ENCODE measurements at places on chromosomes 12 and 14.
A peak's percentile ranks its signal among the peaks of the same experiment; 100 is the strongest.

DNA sequence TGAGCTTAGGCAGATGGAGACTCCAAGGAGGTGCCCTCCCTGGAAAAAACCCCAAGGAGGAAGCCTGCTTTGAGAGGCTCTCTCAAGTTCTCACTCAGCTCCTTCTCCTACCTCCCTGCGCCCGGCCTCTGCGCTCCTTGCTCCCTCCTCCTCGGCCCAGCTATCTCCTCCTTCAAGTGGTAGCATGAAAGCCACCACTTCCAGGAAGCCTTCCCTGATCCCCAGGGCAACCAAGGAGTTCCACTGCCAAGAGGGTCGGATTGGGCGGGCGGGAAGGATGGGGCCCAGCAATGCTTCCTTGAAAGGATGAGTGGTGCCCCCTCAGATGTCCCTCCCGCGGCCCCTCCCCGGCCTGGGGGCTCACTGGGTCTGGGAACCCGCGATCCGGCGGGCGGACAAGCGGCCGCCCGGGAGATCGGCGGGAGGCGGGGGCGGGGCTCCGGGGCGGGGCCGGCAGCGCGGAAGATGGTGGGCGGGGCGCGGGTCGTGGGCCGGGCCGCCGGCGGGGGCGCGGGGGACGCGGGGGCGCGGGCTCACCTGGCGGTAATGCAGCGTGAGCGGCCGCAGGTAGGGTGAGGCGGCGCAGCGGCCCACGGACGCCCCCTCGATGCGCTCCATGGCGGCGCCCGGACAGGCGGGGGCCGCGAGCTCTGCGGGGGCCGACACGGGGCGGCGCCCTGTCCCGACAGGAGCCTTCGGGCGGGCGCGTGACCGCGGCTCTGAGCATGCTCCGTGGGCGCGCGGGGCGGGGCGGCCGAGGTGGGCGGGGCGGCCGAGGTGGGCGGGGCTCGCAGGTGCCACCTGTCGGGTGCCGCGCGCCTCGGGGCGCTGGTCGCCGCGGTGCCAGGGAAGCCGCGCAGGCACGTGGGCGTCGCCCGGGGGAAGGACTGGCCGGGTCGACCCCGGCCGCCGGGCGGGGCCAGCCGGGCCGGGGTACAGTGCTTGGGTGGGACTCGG lies at the start of gene NUDT14:
Gene NUDT14 (minus strand): TSS at position 721 of the 957 bp plus-strand sequence. CDS start 103 bp downstream, at position 618.
- no peak for DNase-seq

DNA sequence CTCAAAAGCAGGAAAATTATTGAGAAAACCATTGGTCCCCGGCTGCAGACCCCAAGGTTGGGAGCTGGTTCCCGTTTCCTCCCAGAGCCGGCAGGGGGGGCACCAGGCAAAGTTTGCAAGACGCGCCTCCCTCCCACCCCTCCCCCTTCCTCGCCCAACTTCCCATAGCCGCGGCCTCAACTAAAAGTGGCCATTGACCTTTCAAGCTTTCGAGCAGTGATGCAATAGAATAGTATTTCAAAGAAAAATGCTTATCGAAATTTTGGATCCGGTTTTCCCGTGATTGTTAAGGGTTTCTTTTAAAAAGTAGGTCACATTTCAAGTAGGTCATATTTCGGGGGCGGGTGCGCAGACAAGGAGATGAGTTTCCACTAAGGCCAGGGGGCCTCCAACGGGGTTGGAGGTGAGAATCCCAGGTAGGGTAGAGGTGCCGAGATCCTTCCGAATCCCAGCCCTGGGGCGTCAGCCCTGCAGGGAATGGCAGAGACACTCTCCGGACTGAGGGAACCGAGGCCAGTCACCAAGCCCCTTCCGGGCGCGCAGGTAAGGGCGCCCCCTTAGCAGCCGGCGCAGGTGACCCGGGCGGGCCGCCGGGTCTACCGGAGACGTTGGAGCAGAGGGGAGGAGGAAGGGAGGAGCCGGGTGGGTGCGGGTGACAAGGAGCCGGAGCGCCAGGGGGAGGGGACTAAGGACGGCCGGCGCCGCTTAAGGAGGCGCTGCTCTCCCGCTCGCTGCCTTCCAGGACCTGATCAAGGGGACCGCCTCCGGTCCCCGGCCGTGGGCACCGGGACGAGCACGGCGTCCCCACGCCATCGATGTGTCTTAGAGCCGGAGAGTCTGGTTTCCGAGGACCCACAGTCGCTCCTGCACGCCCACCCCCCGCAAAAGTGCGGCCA lies 2.6 kb upstream of the SOCS2 start:
- no peak for DNase-seq

- no peak for DNase-seq
Observed at GRCh38 chr12:93242154-93242972, 135.4 kb upstream of the NUDT4 start.

- DNase-seq: no peak
Observed at GRCh38 chr14:35393826-35394225, 10.7 kb downstream of the NFKBIA start.

GRCh38 chr14:53971521-53971920 lies 14.9 kb upstream of the BMP4 start:
- no peak for DNase-seq

DNA sequence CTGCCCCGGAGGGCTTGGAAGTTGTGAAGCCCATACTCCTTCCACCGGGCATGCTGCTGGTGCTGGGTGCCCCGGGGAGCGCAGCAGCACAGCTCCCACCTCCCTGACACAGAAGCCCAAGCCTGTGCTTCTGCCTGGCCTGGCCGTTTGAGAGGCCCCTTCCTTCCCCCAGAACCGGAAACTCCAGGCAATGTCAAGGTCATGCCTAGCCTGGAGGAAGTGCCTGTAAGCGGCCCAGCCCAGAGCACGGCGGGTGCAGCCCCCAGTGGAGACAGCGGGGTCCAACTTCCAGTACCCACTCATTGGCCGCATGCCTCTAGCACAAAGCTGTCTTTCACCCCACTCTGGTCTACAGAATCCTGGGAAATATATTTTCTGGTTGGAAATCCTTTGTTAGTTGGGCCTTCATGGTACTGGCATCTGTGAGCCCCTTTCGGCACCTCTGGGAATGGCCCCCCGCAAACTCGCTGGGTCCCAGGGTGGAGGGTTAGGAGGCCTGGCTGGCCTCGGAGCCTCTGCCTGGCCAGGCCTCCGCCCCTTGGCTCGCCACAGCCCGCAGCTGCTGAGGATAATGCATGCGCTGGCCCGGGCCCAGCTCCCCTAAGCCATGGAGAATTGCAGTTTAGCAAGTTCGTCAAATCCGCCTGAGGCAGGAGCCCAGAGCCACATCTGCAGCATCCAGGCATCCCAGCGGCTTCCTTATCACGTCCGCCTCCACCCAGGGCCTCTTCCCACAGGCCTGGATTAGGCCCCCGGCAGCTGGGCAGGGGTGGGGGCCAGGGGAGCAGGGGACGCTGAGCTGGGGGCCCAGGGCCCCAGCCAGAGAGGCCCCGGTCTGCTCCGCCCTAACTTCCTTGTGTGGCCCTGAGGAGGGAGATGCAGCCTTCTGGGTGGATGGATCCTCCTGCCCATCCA lies 48.9 kb upstream of the DLK1 start:
- DNase-seq: peak; percentile 55

GRCh38 chr14:24250354-24250753 lies 7.9 kb upstream of the TINF2 start:
- no peak for DNase-seq

GRCh38 chr14:77613201-77613600 lies 3.2 kb downstream of the SPTLC2 start:
- no peak for DNase-seq

DNA sequence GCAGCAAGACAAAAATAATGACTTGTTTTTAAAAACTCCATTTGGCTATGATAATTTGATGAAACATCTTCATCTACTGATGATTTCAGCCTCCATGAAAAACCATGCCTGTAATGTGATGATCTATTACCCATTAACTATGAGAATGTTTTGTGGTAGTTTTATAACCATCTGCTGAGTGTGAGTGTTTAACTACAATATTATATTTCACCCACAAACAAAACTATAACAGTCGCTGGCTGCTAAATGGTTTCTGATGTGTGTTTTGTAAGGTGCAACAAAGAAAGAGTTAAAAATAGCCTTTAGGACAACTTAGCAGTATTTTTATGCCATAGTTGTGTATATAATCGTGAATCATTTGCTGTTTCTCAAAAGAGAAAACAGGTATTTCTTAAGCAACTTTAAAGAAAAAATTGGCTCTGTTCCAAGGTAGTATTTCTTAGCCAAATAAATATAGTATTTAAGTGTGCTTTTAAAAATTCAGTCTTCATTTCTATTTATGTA lies 4.9 kb downstream of the PTHLH start:
- DNase-seq: no peak

- no peak for DNase-seq
Observed at GRCh38 chr12:32265951-32266350, 133.4 kb upstream of the FGD4 start.

- DNase-seq: no peak
Observed at GRCh38 chr12:132407451-132407961, 78.1 kb upstream of the GALNT9 start.

- DNase-seq: no peak
Observed at GRCh38 chr12:3751151-3752095, 1.5 kb downstream of the CRACR2A start.

DNA sequence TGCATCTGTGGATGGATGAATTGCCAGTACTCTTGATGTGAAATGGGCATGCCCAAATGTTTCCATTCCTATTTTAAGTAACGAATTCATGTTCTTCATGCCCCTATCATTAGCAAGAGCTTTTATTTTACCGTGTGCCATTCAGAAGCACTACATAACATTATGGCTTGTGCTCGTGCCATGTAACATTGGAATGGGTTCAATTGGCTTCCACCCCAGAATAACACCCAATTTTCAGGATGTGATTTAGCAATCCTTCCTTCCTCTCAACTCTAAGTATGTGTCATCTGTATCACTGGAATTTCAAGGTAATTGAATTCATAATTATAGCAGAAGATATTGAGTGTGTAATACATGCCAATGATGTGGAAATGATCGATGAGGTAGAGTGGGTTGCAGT lies 145.8 kb upstream of the TMPO start:
- DNase-seq: no peak

- DNase-seq: no peak
Observed at GRCh38 chr12:123954647-123955350, 17.8 kb downstream of the CCDC92 start.

- no peak for DNase-seq
Observed at GRCh38 chr12:131642101-131642540, 68.8 kb upstream of the SFSWAP start.

DNA sequence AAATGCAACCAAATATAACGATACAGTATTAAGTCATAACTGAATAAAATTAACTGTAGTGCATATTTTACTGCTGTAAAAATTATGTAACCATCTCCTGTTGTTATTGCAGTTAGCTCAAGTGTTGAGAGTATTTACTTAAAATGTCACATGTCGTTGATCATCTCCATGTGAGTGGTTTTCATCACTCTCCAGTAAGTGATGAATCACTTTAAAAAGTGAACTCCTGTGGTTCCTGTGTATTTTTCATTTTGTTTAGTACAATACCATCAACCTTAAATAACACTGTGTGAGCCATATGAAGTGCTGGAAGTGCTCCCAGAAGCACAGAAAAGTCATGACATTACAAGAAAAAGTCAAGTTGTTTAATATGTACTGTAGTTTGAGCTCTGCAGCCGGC lies 104.7 kb upstream of the SLCO1B1 start:
- no peak for DNase-seq

- no peak for DNase-seq
Observed at GRCh38 chr14:105860615-105861580, 334.5 kb downstream of the TMEM121 start.

- no peak for DNase-seq
Observed at GRCh38 chr14:68968721-68969120, 10.4 kb downstream of the ACTN1 start.

DNA sequence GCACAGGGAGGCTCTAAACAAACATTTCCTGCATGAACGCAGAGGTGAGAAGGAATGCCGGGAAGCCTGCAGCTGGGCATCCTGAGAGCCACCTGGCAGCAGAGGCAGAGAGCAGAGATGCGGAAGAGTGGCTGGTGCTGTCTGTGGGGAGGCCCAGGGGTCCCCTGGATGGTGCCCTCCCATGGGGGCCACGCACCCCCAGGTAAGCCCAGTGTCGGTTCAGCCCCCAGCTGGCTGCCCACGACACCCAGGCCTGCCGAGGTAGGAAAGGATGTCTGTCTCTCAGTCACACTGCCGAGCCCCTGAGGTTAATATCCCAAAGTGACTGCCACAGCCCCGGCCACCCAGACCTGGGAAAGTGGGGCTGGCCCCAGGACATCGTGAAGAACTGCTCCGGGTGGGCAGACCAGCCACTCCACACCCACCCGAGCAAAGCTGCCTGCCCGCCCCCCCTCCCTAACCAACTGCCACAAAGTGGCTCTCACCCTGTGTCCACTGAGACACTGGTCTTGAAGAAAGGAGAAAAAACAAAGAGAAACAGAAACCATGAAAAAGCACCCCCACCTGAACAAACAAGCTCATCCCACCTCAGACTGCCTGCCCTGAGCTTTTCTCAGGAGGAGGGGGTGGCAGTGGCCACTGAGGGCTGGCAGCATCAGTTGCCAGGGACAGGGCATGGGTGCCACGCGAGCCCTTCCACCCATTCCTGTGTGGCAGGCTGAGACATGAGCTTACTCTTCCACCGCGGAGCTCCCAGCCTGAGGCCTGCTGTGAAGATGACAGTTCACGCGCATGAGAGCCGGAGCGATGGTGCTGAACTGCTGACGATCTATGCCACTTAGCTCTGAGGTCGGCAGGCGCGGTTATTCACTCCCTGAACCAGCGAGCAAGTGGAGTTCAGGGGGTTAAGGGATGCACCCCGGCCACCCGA lies 40.8 kb downstream of the CCDC88C start:
- no peak for DNase-seq

DNA sequence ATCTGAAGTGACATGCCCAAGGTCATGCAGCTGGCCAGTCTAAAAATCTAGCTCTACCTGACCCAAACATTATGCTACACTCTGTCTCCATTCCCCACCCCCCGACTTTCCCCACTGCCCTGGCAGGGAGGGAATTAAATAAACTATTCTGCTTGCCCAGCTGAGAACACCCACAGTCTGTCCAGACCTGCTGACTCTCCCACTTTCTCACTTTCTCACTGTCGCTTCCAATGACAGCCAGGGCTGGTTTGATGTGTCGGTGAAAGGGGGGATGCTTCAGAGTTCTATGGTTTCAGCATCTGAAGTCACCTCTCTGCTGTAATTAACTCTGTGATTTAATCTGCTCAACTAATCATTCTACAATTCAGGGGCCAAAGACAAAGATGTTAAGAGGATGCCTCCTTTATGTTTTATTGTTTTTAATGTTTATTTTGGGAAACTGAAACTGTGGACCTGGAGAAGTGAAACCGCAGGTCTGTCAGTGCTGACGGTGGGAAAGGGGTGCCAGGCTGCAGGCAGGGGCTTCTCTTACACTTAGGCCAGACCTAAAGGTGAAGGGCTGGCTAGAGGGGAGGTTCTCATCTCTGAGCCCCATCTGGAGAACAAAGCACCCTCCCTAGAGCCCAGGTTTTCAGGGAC lies 8.1 kb upstream of the MSI1 start:
- DNase-seq: no peak

- DNase-seq: no peak
Observed at GRCh38 chr14:53048631-53049030, 97.8 kb upstream of the FERMT2 start.

GRCh38 chr14:65472189-65472588 lies 59.7 kb downstream of the FUT8 start:
- no peak for DNase-seq

GRCh38 chr12:70971001-70971794 lies 50.7 kb upstream of the PTPRR start:
- DNase-seq: no peak

GRCh38 chr14:23056145-23056955 lies 970 bp downstream of the CDH24 start:
- no peak for DNase-seq
